ENCODE measurements at places on chromosomes 5 and 9.

DNA sequence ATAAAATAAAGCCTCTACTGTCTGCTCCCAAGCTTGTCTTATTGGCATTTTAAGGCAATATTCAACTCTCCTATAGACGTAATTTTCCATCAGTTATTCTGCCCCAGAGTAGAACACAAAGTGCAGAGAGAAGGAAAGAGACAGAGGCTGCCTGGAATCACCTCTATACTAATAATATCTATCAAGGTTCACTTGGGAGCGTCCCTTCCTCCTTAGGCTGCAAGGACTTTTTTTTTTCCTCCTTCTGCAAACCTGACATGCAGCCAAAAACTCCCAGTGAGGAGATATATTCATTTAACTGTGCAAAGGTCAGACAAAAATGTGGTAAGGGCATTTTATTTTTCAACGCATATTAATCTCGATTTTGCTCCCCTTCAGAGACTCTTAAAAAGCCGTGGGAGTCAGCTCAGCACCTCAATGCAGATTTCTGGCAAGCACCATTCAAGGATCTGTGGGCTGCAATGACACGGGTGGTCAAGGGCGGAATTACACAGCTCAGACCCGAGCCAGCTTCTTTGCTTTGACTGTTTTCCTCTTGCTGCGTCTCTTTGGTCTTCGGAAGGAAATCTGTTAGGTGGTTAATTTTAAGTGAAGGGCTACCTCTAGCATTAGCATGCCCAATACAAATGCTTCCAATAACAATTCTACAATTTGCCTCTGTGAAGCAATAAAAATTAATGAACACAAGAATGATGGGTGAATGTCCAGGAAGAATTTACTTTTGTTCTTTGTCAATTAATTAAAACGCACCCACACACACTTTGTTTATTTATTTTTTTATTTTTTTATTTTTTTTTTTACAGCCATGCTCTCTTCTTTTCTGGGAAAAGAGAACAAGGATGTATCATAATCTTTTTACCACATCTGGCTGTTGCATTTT, 587.7 kb upstream of the GRAMD2B start:
- no peak for DNase-seq

- DNase-seq, result no peak
Observed at GRCh38 chr9:111533099-111533790, 8.3 kb downstream of the ZNF483 start.

DNA sequence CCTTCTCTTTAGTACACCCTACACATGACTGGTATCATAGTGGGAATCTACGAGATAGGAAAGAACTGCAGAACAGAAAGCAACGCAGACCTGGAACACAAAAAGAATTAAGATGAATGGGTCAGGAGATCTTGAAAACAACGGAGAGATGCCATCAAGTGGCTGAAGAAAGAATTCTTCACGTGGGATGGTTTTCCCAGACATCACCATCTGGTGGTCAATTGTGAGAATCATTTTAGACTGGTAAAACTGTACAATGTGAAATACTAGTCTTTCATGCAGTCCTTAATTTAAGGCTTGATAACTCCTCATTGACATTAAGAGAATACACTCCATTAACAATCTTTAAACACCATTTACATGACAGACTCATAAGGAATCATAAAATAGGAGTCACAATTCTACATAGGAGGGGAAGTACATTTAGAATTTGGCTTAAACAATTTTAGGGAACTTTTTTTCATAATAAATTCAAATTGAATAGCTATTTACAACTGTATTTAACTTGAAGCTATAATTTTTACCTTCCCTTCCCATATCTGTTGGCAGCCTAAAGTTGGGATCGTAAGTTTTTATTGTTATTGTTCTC, 128.4 kb upstream of the TRPM3 start:
- DNase-seq, result no peak

DNA sequence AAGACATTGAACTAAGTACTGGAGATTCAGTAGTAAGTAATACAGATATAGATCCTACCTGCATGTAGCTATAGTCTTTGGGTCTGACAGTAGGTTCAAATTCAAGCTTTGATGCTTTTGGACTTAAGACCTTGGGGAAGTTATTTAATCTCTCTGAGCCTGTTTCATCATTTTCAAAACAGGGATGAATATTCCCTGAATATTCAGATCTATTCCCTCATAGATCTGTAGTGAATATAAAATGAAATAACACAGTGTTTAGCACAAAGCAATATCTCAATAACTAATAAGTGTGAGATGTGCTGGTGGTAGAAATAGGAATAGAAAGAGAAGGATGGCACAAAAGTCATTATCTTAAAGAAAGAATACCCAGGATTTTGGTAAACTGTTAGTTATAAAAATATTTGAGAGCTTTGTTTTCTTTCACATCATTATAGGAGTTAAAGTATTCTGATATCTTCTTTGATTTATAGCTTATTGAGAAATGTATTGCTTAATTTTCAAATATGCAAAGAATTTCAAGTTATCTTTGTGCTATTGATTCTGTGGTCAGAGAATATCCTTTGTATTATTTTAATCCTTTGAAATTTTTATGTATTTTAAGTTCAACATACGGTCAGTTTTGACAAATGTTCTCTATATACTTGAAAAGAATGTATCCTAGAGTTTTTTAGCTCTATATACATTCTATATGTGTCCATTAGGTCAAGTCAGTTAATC, 11.4 kb upstream of the RANBP3L start:
- no peak for DNase-seq

- DNase-seq, result no peak
Observed at GRCh38 chr5:65128226-65128625, 353.5 kb downstream of the ADAMTS6 start.

DNA sequence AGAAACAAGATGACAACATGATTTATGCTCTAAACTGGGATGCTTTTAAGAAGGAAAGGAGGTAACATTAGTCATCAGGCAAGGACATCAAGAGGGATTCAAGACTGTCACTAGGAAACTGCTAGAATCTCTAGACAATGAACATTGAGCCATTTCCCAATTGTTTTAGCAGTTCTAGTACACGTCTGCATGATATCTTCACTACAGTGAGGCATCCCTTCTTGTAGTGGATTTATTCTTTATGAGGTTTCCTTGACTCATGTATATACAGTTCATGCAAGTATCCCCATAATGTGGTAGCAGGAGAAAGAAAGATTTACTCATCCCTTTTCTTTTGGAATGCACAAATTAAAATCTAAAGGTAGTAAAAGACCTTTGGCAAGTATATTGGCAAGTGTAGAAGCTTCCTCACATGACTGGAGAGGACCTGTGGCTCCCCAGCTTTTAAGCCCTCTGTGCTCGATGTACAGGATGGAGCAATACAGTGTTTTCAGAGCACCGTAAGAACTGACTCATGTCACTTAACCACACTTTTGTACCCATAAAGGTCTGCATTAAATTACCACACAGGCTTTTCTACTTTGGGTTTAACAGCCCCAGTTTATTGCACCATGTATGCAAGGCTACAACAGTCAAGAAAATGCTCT, 335.9 kb downstream of the SEMA5A start:
- no peak for DNase-seq

DNA sequence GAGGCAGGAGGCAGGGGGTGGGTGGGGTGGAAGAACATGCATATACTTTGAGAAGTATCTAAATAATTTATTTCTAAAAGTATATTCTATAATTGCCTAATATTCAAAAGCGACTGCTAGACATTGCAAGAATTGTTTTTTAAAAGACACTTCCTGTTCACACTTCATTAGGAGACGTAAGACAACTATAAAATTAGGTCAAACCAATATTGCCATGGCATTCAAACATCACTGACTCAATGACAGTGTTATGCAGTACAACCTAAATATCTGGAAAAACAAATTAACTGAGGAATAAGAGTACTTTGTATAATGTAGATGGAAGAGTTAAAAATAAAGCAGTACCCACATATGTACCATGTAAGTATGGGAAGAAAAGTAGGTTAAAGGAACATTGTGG, 4.5 kb downstream of the CCNH start:
- DNase-seq, result peak; percentile 54

DNA sequence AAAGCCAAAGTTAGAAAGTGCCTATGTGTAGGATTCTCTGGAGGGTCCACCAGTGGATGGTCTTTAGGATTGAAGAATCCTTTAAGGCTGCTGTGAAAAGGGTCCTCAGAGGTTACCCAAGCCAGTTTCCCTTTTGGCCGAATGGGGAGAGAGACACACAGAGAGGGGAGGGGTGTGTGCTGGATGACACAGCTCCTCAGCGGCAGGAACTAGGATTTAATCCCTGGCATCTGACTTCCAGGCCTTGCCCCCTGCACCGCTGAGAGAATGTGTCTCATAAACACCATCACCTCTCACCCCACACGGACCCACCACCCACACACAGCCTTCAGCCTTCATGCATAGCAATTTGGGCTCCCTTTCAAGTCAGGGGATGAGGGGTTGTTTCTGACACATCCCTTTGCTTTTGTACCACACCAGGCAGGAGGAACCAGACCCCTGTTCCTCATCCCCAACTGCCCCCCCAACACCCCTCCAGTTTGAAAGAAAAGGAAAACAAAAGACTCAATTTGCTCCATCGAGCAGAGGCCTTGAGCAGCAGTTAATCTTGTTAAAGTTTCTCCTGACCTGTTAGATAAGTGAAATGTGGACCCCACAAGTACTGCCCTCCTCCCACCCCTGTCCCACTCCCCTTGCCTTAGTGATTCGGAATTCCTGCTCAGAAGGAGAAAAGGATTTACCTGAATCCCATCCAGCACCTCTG, 4.0 kb downstream of the PAPPA start:
- DNase-seq, result no peak

- DNase-seq, result no peak
Observed at GRCh38 chr9:79656169-79656568, 84.4 kb downstream of the TLE4 start.

DNA sequence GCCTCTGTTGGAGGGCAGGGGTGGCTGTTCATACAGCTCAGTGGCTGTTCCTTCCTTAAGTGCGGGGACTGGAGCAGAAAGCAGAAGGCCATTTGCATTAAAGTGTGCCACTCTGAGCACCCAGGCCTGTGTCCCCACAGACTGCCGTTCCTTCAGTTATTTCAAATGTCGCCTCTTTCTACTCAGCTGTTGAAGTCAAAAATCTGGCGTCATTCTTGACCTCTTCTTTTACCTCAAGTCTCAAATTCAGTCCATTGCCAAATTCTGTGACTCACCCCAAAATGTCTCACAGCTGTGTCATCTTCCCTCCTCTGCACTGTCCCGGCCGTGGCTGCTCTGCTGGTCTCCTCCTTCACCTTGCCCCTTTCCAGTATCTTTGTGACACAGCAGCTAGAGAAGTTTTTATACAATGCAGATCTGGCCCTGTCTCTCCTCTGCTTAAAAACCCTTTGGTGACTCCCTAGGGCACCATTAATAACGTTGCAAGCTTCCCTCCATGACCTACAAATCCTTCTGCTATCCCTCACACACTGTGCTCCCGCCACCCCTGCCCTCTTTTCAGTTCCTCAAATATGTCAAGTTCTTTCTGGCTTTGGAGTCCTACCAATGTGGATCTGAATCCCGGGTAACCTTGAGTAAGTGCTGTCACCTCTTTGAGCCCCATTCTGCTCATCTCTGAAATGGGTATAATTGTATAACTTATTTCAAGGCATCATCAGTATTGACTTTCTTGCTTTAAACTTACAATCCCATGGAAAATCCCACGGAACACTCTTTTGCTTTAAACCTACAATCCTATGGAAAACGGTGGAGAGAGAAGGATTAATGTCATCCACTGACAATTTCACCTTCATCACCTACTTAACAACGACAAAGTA, 98.3 kb upstream of the BOD1 start:
- DNase-seq, result no peak

DNA sequence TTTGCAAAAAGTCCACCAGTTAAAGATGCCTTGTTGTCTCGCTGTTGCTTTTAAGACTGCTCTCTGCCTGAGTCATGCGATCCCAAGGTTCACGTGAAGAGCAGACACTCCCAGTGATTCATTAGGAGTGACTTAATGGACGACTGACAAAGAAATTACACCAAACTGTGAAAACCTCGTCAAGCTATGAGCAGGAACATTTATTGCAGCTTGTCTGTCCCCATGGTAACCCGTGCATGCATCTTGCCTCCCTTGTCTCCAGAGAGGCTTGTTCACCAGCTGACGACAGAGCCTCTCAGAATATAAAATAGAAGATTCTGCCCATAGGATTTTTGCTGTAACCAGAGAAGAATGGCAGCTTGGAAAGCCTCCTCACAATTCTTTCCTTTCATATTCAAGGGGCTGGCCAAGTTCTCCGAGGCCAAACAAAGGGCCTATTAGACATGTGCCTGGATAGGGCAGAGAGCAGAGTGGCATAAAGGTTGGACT, 352.7 kb downstream of the SPOCK1 start:
- no peak for DNase-seq

GRCh38 chr5:173055042-173055721, 970 bp upstream of the CREBRF start:
- no peak for DNase-seq

DNA sequence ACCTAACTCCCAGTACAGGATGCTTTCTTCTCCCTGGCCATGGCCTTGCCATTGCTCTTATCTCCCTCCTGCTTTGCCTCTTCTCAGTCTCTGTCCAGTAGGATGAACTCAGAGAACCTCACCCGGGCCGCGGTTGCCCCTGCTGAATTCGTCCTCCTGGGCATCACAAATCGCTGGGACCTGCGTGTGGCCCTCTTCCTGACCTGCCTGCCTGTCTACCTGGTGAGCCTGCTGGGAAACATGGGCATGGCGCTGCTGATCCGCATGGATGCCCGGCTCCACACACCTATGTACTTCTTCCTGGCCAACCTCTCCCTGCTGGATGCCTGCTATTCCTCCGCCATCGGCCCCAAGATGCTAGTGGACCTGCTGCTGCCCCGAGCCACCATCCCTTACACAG, at the start of gene OR5C1:
OR5C1 (plus strand) TSS at position 103 of the 400 bp plus-strand sequence; CDS start at position 103, 0 bp downstream.
- no peak for DNase-seq

- DNase-seq, result no peak
Observed at GRCh38 chr9:76369583-76369982, 24.6 kb downstream of the RFK start.

- no peak for DNase-seq
Observed at GRCh38 chr9:136107953-136108647, 10.6 kb downstream of the TMEM250 start.

DNA sequence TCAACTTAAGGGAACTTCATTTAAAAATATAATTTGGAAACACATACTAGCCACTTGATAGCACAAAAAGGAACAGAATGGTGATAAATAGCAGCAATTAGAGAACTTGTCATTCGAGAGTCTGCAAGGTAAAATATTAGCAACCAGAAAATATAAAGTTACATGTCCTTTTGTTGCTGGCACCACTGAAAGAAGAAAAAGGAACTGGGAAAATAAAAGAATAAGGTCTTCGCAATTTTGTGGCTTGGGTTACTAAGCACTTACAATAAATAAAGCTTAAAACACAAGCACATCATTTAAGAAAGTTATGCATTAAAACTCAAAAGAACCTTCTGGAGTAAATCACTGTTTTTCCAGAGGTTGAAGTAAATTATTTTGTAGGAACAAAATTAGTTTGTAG, 149.9 kb upstream of the FBN2 start:
- no peak for DNase-seq

- DNase-seq, result no peak
Observed at GRCh38 chr5:59287361-59287760, 606.2 kb downstream of the PDE4D start.

GRCh38 chr9:85158512-85158911, 489.0 kb downstream of the NTRK2 start:
- no peak for DNase-seq

Data from CD4-positive, alpha-beta T cell treated with Interferon alpha-2 for 1 hour (primary cell).